WTC11 (cell line): ENCODE measurements at places on chromosomes 2 and 18.

DNA sequence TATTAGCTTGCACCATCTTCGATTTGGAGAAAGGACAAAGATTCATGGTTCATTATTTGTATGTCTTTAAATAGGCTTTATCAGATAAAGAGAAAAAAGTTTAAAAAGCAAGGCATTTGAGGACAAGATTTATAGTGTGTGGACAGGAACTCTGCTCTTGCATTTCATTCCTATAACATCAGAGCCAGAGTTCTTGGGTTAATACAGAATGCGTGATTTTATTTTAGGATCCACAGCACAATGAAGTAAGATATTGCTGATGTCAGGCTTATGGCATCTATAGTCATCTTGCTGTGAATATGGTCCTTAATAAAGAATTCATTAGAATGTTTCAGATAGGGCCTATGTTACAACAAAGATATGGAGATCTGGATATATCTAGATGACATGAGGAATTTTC is 19.7 kb downstream of the RASGRP3 start:
- DNase-seq = no peak

- no peak for DNase-seq
Measured at GRCh38 chr18:54191352-54191751, 33.1 kb downstream of the MBD2 start.

DNA sequence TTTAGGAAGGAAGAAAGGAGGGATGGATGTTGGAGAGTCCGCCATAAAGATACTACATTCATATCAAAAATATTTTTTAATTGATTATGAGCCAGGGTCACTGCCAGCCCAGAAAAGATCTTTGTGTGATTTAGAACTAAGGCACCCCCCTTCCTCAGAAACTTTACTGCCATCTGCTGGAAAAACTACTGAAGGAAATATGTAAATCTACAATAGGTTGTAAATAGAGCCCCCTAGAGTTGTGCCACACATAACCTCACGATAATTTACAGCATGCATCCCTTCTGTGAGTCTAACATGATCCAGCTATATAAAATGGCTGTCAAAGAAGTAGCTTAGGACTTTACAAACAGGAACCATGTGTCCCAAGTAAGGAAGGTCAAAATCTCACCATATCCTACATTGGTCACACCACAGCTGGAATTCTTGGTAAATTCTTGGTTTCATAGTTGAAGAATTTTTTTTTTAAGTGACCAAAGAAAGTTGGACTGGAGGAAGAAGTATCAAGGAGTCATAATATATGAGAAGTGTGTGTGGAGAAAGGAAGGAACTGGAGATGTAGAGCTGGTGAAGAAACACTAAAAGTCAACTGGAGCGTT is 152.5 kb downstream of the CYP26B1 start:
- DNase-seq = no peak

- DNase-seq = no peak
Measured at GRCh38 chr2:207505728-207506127, 24.0 kb upstream of the CREB1 start.

GRCh38 chr2:15649561-15650255 is 58.0 kb downstream of the DDX1 start:
- no peak for DNase-seq

GRCh38 chr2:212906620-212907019 is 244.8 kb downstream of the IKZF2 start:
- DNase-seq = no peak

DNA sequence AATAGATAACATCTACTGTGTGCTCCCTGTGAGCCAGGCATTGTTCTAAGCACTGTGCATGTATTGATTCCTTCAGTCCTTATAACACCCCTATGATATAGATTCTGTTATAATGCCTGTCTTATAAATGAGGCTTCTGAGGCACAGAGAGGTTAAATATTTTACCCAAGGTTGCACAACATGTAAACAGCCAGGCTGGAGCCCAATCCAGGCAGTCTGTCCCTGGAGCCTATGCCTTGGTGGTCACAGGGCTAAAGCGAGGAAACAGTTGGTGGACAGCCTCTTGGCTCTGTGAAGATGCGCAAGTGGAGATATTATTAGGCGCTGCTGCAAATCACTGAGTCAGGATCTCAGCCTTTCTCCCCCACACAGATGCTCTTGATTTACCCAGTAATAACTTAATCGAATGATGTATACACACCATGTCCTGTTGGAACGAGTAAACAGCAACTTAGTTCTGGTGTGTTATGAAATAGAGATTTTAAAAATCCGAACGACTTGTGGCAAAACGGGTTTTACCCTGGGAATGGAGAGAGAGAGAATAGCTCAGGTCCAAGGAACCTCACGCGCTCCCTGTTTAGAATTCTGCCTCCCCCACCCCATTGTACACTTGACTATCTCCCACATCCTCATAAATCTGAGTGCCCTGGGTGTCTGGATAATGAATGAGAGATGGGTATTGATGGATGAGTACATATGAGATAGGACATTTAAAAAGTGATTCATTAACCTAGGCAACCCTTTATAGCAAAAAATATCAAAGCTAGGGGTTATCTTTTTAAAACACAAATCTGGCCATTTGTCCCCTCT is 231.9 kb downstream of the BCL2 start:
- no peak for DNase-seq

- DNase-seq = no peak
Measured at GRCh38 chr2:9830685-9831410, 12.4 kb upstream of the TAF1B start.

- DNase-seq = no peak
Measured at GRCh38 chr2:203578759-203579643, 43.9 kb upstream of the RAPH1 start.

DNA sequence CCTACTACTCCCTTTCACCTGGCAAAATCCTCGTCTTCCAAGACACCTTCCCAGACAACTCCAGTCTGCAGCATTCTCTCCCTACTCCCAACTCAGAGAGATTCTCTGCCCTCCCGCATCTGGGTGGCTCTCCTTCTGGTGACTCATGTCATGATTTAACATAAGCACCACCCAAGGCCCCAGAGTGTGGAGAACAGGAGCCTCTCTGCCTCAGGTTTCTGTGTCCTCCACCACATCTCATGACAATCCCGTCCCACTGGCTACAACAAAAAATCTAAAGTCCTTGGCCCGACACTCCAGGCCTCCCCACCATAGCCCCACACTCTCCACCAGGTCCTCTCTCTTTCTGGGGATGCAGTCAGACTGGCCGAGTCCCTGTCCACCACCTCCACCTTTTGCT is 197.1 kb downstream of the BCL11A start:
- DNase-seq = no peak

DNA sequence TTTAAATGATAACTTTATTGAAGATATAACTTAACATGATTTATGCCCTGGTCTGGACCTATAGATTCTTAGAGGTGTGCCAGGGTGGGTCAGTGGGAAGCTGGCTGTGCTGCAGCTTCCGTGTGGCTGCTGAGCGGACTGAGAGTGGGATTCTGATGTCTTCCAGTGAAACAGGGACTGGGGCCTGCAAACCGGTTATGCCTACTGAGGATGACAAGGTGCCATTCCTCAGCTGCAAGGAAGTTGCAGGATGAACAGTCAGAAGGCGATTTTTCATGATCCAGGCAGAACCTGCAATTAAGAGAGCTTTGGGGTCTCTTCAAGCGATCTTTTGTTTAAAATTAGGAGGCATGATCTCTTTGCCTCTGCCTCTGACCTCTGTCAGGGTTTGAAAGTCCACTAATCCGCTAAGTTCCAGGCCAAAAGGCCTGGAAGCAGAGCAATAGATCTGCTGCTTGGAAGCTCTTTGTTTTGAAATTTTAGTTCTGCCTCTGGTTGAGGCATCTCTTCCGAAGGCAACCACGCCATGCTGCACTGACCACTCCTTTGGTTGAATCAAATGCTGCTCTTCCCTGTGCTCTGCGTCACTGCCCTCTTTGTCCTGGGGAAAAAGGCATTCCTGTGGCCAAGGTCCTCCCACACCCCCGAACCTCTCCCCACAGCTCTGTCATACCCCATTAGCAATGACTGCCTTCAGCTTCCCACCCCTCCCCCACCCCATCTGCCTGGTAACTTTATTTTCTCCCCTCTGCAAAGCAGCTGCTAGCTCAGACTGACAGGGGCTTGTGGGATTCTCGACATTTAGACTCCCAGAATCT is 2.0 kb downstream of the TMEM169 start:
- DNase-seq = peak; percentile 47

GRCh38 chr2:231930593-231931281 is 4.5 kb upstream of the NPPC start:
- DNase-seq = no peak

DNA sequence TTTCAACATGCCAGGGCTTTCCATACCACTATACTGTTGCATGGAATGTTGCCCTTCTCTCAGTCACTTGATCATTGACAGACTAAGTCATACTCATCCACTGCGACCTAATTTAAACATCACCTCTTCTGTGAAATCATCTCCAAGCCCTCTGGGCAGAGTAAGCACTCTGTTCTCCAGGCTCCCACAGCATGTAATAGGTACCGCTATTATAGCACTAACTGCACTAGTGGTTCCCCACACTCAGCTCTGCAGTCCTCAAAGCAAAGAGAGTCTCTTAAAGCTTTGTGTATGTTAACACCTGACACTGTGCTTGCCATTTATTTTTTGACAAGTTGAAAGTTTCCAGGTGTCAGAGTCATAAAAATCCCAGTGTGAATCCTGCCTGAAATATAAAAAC is 947.2 kb downstream of the ERBB4 start:
- no peak for DNase-seq

- no peak for DNase-seq
Measured at GRCh38 chr2:28689771-28690170, 61.9 kb upstream of the PPP1CB start.

GRCh38 chr2:170408461-170409163 is 230.7 kb downstream of the MYO3B start:
- peak; percentile 35 for DNase-seq

DNA sequence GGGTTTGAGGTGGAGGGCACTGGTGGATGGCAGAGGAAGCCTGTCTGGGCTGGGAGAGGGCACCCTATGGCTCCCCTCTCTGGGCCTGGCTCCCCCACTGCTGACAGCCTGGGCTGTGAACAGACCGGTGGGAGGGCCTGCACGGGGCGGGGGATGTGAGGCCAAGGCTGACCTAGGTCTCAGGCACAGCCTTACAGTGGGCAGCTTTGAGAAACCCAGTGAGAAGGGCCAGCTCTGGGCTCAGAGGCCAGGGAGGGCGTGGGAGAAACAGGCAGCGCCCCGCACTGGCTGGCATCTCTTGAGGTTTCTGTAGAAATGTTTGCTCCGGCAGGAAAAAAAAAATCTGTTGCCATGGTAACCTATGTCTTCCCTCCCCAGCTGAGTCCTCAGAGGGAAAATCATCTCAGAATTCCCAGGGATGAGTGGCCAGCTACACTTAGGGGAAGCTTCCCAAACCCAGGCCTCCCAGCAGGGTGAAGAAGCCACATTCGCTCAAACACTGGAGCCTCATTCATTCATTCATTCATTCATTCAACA is 71.7 kb upstream of the TAF1B start:
- DNase-seq = no peak

DNA sequence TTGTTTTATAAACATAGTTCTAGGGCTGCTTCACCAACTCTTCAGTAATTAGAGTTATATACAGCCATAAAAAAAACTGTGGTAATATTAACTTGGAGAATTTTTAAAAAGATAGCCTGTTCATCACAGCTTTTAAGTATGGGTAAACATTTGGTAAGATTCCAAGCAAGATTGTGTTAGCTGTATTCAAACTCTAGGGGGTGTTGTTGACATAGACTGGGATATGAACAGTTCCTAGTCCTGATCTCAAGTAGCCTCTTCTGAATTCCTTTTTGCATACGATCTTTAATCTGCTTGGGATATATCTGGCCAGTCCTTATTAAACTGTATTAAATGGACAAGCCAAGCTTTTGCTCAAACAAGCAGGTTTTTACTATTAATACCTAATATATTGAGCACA is 13.4 kb downstream of the NOP58 start:
- no peak for DNase-seq

- DNase-seq = no peak
Measured at GRCh38 chr2:26144031-26144430, 28.9 kb upstream of the GAREM2 start.

- DNase-seq = no peak
Measured at GRCh38 chr2:54038835-54039234, 68.0 kb upstream of the PSME4 start.

DNA sequence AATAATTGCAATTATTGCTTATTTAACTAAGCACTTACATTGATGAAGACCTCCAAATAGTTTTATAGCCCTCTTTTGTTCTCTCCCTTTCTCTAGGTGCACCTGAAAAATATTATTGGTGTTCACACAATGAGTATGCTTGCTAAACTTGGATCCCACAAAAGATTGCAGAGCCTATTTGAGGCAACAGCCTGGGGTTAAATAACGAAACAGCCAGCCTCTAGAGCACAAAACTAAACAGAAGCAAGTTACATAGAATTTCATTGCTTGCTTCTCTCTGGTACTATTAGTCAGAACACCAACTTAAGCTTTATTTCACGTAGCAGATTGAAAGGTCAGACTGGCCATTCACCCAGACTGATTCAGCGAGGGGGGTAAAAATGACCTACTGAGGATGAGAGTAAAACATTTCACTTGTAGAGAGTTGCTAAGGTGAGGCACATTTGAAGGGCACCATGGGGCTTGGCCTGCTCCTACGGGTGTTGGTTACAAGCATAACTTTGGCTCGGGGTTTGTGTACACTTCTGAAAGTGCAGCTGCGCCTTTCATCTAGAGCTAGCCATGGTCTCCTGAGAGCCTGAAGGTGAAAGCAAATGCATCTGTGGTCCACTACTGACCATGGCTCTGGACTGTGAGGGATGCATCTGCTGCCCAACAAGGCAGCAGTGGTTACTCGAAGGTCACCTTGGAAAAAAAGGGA is 225.1 kb upstream of the LRRTM1 start:
- no peak for DNase-seq

- no peak for DNase-seq
Measured at GRCh38 chr2:172516299-172516698, 39.6 kb upstream of the PDK1 start.

GRCh38 chr18:44508474-44508873 is 172.2 kb upstream of the SETBP1 start:
- no peak for DNase-seq

GRCh38 chr2:143802242-143802641 is 673.0 kb downstream of the ARHGAP15 start:
- DNase-seq = no peak

DNA sequence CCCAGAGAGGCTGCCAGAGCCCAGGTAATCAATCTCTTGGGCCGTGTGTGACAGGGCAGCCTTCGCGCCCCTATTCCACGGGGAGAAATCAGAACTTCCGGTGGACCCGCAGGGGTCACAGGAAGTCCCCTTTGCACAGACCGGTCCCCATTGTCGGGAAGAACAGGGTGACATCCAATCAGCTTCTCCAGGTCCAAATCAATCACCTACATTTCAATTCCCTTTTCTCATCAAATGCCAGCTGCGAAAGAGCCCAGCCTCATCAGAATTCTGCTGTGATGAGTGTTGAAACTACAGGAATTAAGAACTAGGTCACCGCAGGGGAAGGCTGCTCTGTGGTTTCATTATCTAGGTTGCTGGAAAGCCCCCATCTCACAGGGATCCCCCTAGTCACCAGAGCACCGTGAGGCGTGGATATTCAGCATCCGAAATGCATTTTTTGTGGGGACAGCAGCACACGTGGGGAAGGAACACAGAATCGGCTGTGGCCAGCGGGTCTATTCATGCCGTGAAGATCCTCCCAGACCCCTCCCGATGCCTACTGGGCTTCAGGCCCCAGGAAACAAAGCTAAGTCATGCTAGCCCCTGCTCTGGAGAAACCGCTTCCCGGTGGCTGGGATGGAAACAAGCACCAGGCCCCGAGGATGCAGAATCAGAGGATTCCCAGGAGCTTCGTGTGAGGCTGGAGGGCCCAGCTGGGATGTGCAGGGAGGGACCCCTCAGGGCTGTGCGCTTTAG is 193.7 kb upstream of the ID2 start:
- no peak for DNase-seq

- DNase-seq = no peak
Measured at GRCh38 chr2:69769272-69769671, 27.3 kb downstream of the ANXA4 start.
